Activated CD4-positive, alpha-beta T cell treated with anti-CD3 and anti-CD28 coated beads, Interleukin-2, Interleukin-4, amounts not matched to agents 100 ng/mL and 50 ng/mL, durations not matched to agents 16 hours and 8 hours (primary cell): ENCODE measurements at places on chromosomes 7 and 10.

DNA sequence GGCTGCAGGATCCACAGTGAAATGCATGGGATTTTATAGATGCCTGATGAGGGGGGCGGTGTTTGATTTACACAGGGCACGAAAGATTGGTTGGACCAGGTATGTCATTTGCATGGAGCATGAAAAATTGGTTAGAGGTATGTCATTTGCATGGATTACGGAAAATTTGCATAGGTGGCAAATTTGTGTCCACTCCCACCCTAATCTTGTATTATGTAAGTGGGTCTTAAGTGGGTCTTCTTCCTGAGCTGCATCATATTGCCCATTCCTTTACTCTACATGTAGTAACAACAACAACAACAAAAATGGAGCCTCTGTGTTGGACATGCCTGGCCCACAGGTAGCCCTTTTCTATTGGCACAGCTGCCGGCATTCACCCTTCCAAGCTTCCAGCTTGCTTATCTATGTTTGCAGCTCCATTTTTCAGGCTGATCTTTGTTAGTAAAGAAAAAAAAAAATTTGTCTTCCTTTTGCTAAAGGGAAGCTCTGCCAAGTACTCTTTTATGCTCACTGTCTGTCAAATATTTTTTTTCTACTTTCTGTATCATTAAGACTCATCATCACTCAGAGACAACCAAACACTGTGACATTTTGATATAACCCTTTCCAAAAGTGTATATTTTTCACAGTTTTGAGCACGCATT lies 10.3 kb upstream of the ZNF273 start:
- DNase-seq = no peak

DNA sequence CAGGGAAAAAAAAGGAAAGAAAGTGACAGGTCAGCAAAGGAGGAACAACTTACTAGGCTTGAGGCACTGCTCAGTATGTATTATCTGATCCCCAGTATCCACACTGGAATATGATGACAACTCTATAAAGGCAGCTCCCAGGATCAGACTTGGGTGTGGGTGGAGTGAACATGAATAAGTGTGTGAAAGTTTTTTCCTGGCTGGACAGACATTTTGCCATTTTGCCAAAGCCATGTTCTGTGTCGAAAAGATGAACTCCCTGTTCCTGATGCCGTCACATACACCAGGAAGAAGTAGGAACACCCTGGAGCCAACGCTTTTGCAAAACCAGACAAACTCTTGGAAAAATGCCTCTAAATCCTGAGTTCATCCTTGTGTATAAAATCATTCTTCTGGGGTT lies 143.2 kb upstream of the MEOX2 start:
- no peak for DNase-seq

- no peak for DNase-seq
These were observed 91.9 kb downstream of the PCGF5 start for GRCh38 chr10:91312382-91312733.

DNA sequence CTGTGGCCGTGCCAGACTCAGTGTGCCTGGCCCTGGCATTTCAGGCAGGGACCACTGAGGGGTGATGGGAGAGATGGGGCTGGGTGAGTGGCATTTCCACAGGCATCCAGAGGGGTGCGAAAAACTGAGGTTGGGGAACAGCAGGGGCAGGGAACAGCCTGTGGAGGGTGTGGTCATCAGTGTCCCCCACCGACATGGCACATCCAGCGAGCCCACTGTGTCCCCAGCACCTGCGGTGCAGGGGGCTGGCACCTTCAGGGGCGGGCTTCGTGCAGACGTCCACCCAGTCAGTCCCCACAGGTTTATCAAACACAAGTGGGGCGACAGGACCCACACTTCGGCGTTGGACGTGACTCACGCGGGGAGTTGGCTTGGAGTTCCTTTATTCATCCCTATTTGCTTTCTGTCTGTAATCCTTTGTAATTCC lies 14.8 kb downstream of the CUX1 start:
- no peak for DNase-seq

- no peak for DNase-seq
These were observed 27.1 kb downstream of the INPP5A start for GRCh38 chr10:132564690-132565089.

GRCh38 chr7:66921918-66922486 lies 977 bp downstream of the TMEM248 start:
- DNase-seq = peak; percentile 30

DNA sequence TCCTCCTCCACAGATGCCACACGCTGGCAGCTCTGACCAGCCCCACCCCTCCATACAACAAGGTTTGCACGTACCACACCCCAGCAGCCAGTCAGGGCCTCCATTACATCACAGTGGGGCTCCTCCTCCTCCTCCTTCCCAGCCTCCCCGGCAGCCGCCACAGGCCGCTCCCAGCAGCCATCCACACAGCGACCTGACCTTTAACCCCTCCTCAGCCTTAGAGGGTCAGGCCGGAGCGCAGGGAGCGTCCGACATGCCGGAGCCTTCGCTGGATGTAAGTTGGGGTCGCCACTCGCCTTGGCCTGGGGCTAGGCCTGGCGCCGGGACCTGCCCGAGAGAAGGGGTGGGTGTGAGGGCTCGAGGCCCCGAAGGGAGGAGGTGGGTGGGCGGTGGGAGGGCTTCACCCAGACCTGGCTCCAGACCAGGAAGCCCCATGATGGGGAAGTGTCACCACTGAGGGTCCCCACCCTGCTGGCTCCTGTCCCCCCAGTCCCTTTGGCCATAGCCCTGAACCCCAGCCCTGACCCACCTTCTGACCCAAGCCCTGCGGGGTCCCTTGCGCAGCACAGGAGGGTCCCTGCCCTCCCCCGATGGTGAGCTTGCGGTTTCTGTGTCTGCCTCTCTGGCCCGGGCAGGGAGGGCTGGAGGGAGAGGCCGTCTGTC lies 36.2 kb upstream of the PPIF start:
- DNase-seq = no peak

GRCh38 chr7:111910656-111911055 lies 295.5 kb downstream of the DOCK4 start:
- no peak for DNase-seq

- DNase-seq = no peak
These were observed 559.5 kb upstream of the C7orf33 start for GRCh38 chr7:148031019-148031418.

GRCh38 chr7:105712877-105713276 lies 131.6 kb upstream of the EFCAB10 start:
- DNase-seq = no peak

GRCh38 chr10:78915190-78915518 lies 153.6 kb upstream of the ZMIZ1 start:
- no peak for DNase-seq

- no peak for DNase-seq
These were observed 217.3 kb upstream of the HABP2 start for GRCh38 chr10:113335592-113335991.

- DNase-seq = no peak
These were observed 573 bp upstream of the IDI1 start for GRCh38 chr10:1049425-1049958.

GRCh38 chr10:51230887-51231585 lies 156.7 kb downstream of the PRKG1 start:
- no peak for DNase-seq

DNA sequence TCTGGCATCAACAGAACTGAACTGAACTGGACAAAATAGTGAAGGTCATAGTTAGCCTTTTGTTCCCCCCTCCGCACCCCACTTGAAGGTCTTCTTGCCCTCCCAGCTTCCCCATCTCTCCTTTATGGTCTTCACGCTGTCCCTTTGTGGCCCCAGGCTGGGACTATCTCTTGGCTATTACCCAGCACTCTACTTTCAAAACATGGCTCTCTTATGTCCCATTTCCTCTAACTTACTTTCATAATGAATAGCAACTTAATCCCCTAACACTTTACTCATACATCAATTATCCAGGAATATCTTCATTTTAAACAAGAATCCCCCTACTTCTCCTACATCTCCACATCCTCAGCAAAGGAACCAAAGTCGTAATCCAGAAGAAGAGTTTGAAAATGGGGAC lies 135.3 kb upstream of the ITGB1 start:
- no peak for DNase-seq

DNA sequence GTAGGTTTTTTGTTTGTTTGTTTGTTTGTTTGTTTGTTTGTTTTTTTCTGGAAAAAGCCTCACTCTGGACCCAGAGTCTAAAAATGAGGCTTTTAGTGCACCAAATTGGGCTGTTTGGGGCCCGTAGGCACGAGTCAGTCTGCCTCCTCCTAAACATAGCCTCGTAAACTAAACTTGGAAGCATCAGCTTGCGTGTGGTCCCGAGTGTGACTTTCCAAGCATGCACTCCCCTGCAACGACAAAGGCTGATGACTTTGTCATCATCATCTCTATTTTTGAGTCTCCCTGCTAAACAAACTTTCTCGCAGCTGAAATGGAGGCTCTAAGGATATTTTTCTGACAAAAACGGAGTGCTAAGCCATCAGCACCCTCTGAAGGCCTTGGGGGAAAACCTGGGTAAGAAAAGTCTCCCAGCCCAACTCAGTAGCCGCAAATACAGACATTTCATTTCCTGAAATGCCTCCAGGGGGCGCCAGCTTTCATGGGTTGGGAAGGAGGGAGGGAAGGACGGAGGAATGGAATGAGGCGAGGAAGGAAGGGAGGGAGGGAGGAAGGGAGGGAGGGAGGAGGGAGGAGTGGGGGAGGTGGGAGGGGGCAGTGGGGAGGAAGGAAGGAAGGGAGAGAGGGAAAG lies 245.9 kb downstream of the KCNMA1 start:
- DNase-seq = peak; percentile 9
